T-helper 2 cell (primary cell): ENCODE measurements at places on chromosomes 11 and 22.

- DNase-seq = no peak
Observed at GRCh38 chr11:125227151-125227550, 62.6 kb downstream of the PKNOX2 start.

GRCh38 chr11:61800331-61801281, 7.9 kb downstream of the FEN1 start:
- DNase-seq = no peak

GRCh38 chr11:114036147-114036811, 23.2 kb upstream of the ZBTB16 start:
- DNase-seq = peak; percentile 25

DNA sequence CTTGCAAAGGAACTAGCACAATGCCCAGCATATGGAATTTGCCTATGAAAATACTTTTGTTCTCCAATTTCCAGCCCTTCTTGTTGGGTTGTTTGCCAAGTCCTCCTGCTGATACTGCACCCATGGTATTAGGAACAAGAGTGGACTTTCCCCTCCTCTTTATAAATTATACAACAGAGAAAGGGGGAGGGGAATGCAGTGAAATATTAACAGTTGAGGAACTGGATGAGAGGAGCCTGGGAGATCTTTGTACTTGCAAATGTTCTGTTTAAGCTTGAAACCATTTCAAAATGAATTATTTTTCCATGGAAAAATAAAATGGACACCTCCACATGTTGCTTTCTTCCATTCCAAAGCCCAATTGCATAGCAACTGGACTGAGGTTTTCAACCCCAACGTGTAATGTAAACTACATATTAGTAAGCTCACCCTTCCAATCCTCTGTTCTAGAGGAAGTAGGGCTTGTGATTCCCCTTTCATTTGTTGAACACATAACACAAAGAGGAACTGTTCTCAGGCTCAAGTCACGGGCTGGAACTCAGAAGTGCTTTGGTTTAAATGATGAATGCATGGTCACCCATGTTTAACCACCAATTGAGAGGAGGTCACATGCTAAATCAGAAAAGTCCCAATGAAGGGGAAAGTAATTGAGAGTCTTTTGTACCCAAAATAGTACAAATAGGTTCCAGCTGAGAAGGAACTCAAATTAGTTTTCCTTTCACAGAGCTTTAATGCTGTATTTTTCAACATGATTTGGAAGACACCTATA, 66.2 kb upstream of the ZC3H12C start:
- DNase-seq = no peak

GRCh38 chr11:131943295-131943694, 572.9 kb downstream of the NTM start:
- no peak for DNase-seq

DNA sequence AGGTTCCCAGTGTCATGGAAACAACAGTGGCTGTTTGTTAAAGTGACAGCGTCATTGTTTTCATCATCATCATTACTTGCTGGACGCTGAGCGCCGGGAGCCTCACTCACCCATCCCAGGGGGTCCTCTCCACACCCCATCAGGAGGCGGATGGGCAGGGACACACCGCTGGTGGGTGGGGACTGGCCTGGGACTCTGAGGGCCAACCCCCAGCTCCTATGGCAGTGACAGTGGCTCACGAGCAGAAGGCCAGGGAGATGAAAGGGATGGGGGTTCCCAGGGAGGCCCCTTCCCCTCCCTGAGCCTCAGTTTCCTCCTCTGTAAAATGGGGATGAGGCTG, 76.6 kb upstream of the PRR5 start:
- no peak for DNase-seq

GRCh38 chr11:132941761-132942160, 590.5 kb downstream of the OPCML start:
- DNase-seq = no peak

GRCh38 chr11:12042215-12042676, 33.8 kb upstream of the DKK3 start:
- DNase-seq = no peak

- no peak for DNase-seq
Observed at GRCh38 chr11:46951864-46952263, 15.3 kb downstream of the CSTPP1 start.

DNA sequence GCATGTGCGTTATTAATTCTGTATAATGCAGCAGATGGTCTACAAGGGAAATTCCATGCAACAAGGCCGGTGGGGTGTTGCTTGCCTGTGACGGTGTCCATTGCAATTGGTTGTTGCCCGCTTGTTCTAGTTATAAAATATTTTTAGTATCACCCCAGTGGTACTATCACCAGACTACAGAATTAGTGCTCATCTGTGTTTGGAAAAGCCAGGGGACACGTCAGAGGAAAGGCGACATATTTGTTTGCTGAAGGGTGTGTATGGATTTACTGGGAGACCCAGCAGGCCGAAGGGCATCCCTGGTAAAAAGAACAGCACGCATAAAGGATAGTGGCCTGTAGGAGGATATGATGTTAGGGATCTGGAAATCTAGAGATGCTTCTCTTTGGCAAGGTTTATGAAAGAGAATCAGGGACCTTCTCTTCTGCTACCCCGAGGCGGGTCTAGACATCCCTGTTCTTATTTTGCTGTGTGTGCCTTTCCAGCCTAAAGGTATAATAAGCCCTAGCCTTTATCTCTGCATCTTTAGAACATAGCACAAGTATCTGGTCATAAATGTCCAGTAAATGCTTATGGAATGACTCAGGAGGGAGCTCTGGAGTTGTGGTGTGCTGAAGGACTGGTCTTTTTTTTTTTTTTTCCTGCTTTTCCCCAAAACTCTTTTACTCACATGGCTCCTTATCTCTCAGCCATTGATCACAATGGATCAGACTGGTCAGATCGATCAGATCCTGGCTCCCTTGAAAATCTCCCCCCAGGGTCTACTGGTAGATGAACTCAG, 90.9 kb downstream of the LDLRAD3 start:
- DNase-seq = no peak

DNA sequence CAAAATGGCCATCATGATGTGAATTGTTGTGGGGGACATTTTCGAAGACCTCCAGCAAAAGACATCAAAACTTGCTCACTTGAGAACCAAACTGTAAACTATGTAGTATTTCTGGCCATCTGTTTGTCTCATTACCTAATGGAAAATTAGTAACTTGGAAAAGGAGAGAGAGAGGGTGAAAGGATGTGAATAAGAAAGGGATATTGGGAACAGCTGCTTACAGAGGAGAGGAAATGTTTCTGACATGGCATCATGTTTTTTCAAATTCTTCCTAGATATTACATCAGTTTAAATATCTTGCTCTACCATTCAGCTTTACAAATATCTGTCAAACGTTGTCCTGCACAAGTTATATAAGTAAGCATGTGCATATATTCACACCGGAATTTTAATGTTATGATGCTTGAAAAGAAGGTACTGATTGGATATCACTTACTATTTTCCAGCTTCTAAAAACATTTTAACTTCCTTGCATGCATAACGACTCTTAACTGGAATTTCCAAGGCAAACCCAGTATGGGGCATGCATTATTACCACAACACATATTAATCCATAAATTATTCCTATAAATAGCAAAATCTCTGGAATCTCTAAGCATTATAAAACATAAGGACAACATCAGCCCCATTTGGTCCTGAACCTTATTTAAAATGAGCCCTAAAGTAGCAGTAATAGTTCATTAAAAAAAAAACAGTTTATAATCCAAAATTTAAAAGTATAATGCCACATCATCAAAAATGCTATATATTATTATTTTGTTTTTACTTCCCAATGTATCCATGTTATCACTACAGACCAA, 20.0 kb downstream of the GUCY1A2 start:
- DNase-seq = no peak

DNA sequence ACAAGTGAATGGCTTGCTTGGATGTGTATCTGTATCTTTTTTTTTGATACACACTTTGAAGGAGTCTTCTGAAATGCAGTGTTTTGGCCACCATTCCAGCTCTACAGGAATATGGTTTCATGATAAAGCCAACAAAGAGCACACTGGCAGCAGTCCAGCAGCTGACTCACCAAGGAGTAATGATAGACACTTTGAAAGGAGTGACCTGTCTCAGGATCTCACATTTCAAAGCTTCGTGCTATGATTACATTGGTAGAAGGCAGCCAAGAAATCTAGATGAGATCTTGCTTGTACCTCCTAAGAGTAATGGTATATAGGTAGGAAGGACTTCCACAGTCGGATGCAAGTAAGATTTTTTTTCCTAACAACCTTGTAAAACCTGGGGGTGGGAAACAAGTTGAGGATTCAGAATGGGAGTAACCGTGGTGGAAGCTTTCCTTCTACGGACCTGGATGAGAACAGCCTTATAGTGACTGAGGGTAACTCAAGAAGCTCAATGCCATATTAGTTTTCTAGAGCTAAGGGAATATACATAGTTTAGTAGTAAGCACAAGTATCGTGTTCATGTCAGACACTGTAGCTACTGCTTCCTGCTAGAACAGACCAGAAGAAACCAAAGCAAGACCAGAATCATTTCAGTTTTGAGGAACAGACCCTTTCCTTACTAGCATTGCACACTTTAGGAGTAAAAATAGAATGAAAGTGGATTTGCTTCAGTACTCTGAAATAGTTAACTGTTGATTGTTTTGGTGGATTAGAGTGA, 25.0 kb downstream of the MTMR3 start:
- DNase-seq = no peak

DNA sequence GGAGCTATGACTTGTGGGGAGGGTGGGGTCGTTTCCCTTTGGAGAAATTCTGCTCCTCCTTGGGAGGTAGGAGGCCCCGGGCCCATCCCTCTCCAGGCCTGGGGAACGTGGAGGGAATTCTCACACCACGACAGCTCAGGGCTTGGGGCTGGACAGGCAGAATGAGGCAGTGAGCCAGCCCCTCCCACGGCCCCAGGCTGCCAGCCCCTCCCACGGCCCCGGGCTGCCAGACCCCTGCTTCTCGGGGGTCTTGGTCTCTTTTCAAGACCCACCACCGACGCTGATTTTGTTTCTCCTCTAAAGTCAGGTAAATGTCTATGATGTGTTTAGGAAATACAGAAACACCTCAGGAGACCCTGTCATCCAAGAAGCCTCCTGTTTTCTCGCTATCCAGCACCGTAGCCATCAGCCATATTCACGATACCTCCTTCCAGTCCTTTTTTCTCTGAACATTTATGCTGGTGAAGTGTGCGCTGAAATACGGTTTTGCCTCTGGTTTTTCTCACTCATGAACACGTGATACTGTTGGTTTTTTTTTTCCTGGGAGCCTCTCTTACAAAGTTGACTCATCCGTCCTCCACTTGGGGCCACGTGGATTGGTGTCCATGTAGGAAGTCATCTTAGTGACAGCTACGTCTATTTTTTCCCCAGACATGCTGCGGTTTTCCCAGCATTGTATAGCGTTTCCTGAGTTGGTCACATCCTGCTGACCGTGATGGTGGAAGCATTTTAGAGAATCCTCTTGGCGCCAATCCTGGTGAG, 1219.6 kb downstream of the BRD1 start:
- no peak for DNase-seq

DNA sequence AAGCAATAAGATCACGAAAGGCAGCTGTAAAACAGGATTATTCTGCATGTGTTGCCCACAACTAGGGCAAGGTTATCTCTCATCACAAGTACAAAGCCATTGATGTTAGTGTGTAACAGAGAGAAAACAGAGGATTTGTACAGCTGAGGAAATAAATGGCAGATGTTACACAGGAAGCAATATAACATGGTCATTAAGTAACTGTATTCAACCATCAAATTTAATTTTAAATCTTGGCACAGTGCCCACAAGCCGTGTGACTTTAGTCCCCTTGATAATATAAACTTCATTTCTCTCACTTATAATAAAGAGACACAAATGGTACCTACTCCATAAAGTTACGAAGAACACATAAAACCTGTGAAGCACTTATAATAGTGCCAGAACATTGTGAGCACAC, 17.3 kb downstream of the OR51E2 start:
- no peak for DNase-seq

GRCh38 chr11:112628676-112629075, 332.5 kb upstream of the NCAM1 start:
- DNase-seq = no peak

DNA sequence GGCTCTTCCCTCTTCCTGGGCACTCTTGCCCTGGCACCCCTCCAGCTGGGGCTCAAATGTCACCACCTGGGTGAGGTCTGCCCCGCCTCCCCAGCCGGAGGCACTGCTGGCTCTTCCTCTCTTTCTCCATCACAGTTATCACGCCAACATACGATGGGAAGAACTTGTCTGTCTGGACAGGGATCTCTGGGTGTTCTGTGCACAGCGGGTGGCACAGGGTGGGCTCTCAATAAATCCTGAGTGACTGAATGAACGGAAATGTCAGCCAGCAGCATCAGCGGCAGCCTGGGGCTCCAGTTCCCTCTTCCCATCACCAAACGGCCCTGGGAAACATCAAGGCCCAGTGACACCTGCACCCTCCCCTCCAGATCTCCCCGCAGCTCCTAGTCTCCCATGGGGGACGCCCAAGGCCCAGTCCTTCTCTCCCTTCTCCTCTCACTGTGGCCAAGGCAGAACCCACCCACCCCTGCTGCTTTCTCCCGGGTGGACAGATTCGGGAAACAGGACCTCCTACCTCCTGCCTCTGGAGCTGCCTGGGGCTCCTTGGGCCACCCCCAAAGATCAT, 440 bp upstream of the SLC25A45 start:
- DNase-seq = no peak

DNA sequence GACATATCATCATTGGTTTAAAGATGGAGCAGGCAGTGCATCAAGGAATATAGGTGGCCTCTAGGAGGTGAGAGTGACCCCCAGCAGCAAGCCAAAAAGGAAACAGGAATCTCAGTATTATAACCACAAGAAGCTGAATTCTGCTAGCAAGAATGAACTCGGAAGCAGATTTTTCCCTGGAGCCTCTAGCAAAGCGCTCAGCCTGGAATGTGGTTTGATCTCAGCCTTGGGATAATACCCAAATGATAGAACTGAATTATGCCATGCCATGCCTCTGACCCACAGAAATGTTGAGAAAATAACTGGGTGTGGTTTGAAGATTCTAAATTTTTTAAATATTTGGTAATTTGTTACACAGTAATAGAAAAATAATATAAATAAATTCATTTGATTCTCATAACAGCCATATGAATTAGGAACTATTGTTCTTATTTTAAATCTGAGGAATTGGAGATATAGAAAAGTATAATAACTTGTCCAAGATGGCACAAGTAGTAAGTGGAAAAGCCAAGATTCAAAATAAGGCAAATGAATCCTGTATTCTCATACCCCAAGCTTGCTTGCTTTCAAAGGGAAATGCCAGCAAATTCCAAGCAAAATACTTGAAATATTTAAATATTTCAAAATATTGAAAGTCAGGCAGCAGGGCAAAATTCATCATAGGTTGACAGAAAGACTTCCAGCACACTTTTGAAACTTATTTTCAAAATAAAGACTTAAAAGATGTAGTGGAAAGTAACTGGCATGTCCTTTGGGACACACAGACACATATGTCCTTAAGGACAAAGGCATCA, 567.4 kb downstream of the KCNA4 start:
- DNase-seq = no peak

GRCh38 chr11:93396316-93396715, 65.8 kb downstream of the DEUP1 start:
- no peak for DNase-seq

DNA sequence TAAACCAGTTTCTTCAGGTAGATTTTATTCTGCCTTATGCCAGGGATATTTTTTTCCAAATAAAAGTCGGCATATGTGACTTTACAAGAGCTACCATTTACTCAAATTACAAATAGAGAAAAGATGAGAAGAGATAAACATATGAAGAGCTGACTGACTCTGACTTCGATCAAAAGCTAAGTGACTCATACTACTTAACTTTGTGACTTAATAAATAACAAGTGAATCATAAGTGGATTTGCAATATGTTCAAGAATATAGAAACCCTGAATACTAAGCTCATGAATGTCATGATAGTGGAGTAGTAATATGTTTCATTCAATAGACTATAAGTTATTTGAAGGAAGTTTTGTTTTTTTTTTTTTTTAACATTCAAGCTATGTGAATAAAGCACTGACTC, 130.5 kb upstream of the ANO3 start:
- no peak for DNase-seq
